Activated CD4-positive, alpha-beta T cell treated with anti-CD3 and anti-CD28 coated beads, Interleukin-2, amount 10 ng/mL, durations not matched to agents 7 days and 5 days (primary cell): ENCODE measurements at places on chromosomes 1 and 21. TPM values are rescaled to one million over a fixed set of nuclear protein-coding genes. Genes with fewer than 3 reads are reported as not detected.

GRCh38 chr1:89274411-89274857, 1.8 kb upstream of the GBP5 start:
- H3K4me3 ChIP-seq, result peak overlapping the region; percentile 68
- H3K27me3 ChIP-seq, result no peaks in the 10 kb centered on the region
- H3K36me3 ChIP-seq, result peaks cover 74% of the 10 kb centered on the region
- peaks cover 57% of the 10 kb centered on the region for H3K4me1 ChIP-seq
- H3K27ac ChIP-seq, result peak overlapping the region; percentile 95

DNA sequence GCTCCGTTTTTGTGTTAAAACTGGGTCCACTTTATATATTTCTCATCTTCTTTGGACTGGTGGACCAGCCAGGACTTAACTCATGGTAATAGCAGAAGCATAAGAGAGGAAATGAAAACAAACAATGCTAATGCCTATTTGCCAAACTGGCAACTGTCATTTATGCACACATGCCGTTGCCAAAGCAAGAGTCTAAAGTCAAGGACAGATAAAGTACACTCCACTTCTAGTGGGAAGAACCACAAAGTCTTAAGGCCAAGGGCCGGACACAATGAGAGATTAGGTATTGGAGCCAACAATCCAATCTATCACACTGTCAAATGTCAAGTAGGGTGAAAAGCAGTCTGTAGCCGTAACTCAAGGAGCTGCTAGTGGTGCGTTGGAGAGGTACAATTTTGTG, 157.7 kb downstream of the LYPLAL1 start:
- no peak for DNase-seq
- no peak overlapping the region for H3K27ac ChIP-seq
- H3K4me3 ChIP-seq, result no peak overlapping the region
- H3K4me1 ChIP-seq, result no peaks in the 10 kb centered on the region
- H3K36me3 ChIP-seq, result no peaks in the 10 kb centered on the region
- peaks cover 5% of the 10 kb centered on the region for H3K27me3 ChIP-seq

- peaks cover 24% of the 10 kb centered on the region for H3K36me3 ChIP-seq
- H3K4me1 ChIP-seq, result peaks cover 39% of the 10 kb centered on the region
- no peak overlapping the region for H3K27ac ChIP-seq
Observed at GRCh38 chr1:156599811-156600210, 1.5 kb downstream of the GPATCH4 start.

GRCh38 chr1:210099921-210100320, 132.7 kb upstream of the SERTAD4 start:
- H3K4me3 ChIP-seq, result no peak overlapping the region
- H3K27me3 ChIP-seq, result no peaks in the 10 kb centered on the region
- no peak for DNase-seq
- no peaks in the 10 kb centered on the region for H3K36me3 ChIP-seq

GRCh38 chr1:116854403-116854690, 55.4 kb upstream of the PTGFRN start:
- no peak for DNase-seq
- H3K36me3 ChIP-seq, result no peaks in the 10 kb centered on the region
- H3K4me3 ChIP-seq, result no peak overlapping the region
- H3K4me1 ChIP-seq, result peaks cover 17% of the 10 kb centered on the region
- H3K27me3 ChIP-seq, result no peaks in the 10 kb centered on the region
- H3K27ac ChIP-seq, result no peak overlapping the region

DNA sequence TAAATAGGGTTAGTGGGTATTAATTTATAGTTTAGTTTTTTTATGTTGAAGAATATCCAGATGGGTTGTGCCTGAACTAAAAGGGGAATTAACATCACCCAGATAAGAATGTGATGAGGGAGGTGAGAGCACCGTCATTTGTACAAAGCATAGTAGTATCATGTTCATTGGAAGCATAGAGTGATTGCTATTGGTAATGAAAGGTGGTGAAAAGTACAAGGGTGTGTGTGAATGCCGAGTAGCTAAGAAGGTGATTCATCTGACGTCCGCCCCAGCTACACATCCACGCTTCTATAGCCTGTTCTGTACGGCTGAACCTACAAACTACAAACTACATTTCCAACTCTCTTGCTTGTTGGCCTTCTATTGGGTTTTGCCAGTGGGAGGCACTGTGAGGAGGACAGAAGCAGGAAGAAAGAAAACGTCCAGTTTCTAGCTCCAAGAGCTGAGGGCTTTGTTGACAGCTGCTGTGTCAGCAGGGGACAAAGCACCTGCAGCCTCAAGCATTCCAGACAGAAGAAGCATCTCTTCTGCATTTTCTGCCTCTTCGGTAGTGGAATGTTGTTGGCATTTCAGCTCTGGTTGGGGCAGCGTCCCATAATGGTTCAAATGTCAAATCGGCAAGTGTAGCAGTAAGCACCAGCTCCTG, 404.8 kb downstream of the KCTD3 start:
- H3K4me1 ChIP-seq, result no peaks in the 10 kb centered on the region
- H3K36me3 ChIP-seq, result no peaks in the 10 kb centered on the region
- no peak for DNase-seq
- no peak overlapping the region for H3K27ac ChIP-seq
- no peaks in the 10 kb centered on the region for H3K27me3 ChIP-seq

GRCh38 chr1:58811303-58811702, 27.5 kb upstream of the JUN start:
- no peak overlapping the region for H3K27ac ChIP-seq
- no peaks in the 10 kb centered on the region for H3K27me3 ChIP-seq
- peaks cover 1% of the 10 kb centered on the region for H3K36me3 ChIP-seq
- no peak for DNase-seq
- peaks cover 50% of the 10 kb centered on the region for H3K4me1 ChIP-seq
- no peak overlapping the region for H3K4me3 ChIP-seq

DNA sequence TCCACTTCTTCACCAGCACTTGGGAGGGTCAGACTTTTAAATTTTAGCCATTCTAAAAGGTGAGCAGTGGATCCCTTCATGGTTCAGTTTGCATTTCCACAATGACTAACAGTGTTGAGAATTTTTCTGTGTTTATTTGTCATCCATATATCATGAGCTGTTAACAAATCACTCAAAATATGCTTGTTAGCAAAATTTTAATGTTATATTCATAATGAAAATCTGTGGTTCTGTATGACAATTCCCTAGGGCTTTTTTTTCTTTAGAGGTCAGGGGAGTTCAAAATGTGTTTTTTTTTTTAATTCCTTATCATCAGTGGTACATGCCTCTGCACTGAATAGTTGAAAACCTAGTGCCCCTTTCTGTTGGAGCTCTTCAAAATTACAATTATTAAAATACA, 682.2 kb upstream of the ADGRL2 start:
- no peaks in the 10 kb centered on the region for H3K36me3 ChIP-seq
- H3K4me1 ChIP-seq, result no peaks in the 10 kb centered on the region
- H3K27ac ChIP-seq, result no peak overlapping the region

DNA sequence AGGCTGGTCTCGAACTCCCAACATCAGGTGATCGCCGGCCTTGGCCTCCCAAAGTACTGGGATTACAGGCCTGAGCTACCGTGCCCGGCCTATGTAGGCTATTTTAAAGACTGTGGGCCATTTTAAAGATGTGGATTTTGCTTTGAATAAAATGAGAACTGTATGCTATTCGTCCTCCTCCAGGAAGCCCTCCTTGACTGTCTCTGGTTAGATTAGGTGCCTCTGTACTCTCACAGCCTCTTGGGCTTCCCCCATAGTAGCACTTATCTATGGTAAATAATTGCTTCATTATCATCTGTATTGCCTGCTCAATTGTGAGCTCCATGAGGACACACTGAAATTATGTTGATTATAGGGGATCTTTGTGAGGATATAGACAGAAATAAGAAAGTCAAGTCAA, 20.5 kb upstream of the ERI3 start:
- H3K27me3 ChIP-seq, result no peaks in the 10 kb centered on the region
- H3K36me3 ChIP-seq, result no peaks in the 10 kb centered on the region
- no peak for DNase-seq

DNA sequence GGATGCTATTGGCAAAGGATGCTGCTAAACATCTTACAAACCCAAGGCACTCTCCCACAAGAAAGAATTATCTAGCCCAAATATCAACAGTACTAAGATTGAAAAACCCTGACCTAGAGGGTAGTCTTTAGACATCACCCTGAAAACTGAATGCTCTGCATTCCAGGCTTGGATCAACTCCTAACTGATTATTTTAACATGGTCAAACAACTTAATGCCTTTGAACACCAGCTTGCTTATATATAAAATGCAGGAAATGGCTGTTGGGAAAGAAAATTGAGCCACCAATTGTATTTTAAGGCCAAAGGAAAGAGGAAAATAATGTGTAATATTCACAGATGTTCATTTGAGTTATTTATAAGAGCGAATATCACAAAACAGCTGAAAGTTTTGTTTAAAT, 72.2 kb upstream of the C1orf87 start:
- no peak for DNase-seq
- H3K4me3 ChIP-seq, result no peak overlapping the region
- no peak overlapping the region for H3K27ac ChIP-seq
- H3K27me3 ChIP-seq, result peaks cover under 1% of the 10 kb centered on the region

- no peaks in the 10 kb centered on the region for H3K27me3 ChIP-seq
- no peak overlapping the region for H3K4me3 ChIP-seq
- no peak overlapping the region for H3K27ac ChIP-seq
- no peaks in the 10 kb centered on the region for H3K36me3 ChIP-seq
- no peaks in the 10 kb centered on the region for H3K4me1 ChIP-seq
Observed at GRCh38 chr1:166127003-166127402, 39.8 kb downstream of the FAM78B start.

- peaks cover 52% of the 10 kb centered on the region for H3K4me1 ChIP-seq
- H3K27me3 ChIP-seq, result no peaks in the 10 kb centered on the region
- H3K4me3 ChIP-seq, result no peak overlapping the region
- no peak overlapping the region for H3K27ac ChIP-seq
- no peak for DNase-seq
- peaks cover 18% of the 10 kb centered on the region for H3K36me3 ChIP-seq
Observed at GRCh38 chr1:92985101-92985500, 23.8 kb upstream of the DIPK1A start.

GRCh38 chr1:202315576-202316168, 26.1 kb downstream of the UBE2T start:
- H3K4me3 ChIP-seq, result no peak overlapping the region
- peaks cover 10% of the 10 kb centered on the region for H3K27me3 ChIP-seq
- peaks cover 9% of the 10 kb centered on the region for H3K4me1 ChIP-seq
- H3K36me3 ChIP-seq, result no peaks in the 10 kb centered on the region
- peak; percentile 79 for DNase-seq
- no peak overlapping the region for H3K27ac ChIP-seq

- H3K4me3 ChIP-seq, result peak overlapping the region; percentile 78
- peaks cover 40% of the 10 kb centered on the region for H3K27me3 ChIP-seq
- no peaks in the 10 kb centered on the region for H3K36me3 ChIP-seq
Observed at GRCh38 chr1:230868736-230869385, 540 bp upstream of the C1orf198 start.

- no peaks in the 10 kb centered on the region for H3K36me3 ChIP-seq
- no peak overlapping the region for H3K4me3 ChIP-seq
- H3K27me3 ChIP-seq, result no peaks in the 10 kb centered on the region
- peak overlapping the region; percentile 78 for H3K27ac ChIP-seq
- DNase-seq, result no peak
- H3K4me1 ChIP-seq, result peaks cover 31% of the 10 kb centered on the region
Observed at GRCh38 chr1:149936992-149937705, 470 bp upstream of the MTMR11 start.

DNA sequence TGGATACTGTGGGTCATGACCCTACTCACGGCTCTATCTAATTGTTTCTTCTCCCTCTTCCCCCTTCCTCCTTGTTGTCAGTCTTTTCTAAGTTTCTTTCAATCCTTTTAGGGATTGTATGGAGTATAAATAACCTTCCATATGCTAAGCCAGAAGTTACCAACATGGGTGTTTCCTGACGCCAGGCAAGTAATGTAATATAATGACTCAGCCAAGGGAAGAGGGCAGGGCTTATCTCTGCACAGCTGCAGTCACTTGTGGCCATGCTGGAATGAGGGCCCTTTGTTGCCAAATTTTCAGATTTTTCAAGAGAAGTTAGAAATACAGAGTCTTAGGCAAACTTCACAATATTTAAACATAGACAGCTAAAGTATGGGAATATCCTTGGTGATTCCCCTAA, 194.6 kb downstream of the ST6GALNAC3 start:
- no peaks in the 10 kb centered on the region for H3K27me3 ChIP-seq
- H3K4me3 ChIP-seq, result no peak overlapping the region
- DNase-seq, result peak; percentile 21
- peaks cover 3% of the 10 kb centered on the region for H3K36me3 ChIP-seq
- H3K4me1 ChIP-seq, result peaks cover 68% of the 10 kb centered on the region

HCN3 gene
- 3.4 TPM for total RNA-seq

LEPROT gene
- 19.6 TPM for total RNA-seq
